Cardiac septum (tissue), 1 donor: ENCODE measurements at places on chromosomes 3 and 15. TPM values are rescaled to one million over a fixed set of nuclear protein-coding genes. Genes with fewer than 3 reads are reported as not detected.

DNA sequence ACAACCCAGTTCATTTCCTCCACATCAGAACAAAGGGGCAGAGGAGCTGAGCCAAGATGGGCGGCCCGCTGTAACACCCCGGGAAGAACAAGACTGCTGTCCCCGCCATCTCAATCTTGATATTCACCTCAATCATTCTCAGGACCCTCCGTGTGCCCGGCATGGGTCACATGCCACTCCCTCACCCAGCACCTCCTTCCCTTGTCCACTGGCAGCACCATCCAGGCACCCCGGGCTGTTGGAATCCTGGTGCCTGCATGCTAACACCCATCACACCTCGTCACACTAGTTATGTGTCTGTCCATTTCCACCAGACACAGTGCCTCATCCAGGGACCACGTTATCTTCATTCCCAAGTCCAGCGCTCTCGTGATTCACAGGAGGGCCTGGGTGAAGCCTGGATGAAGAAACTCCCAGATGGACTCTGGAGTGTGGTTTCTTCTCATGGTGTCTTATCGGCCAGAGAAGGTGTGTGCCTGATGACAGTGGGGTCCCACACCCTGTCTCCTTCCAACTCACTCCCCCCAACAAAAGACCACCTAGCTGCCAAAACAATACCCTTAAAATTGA, 16.7 kb downstream of the MEGF11 start:
- DNase-seq: no peak

ADGRG7 gene
- total RNA-seq: 0.13 TPM

DNA sequence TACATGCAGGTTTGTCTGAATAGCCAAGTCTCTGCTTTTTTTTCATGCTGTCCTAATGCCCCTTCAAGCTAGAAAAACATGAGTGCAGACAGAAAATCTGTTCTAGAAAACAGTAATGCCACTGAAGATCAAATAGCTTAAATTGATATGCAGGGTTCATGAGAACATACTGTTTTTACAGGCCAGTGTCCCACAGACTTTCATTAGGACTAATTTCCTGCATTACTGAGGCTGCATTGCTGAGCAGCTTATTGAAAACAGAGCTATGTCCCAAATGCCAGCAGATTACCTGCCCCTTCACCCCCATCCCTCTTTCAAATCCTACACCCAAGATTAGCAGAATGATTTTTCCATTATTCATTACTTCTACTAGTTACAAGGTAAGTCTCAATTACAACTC, 665 bp downstream of the TM4SF18 start:
- no peak for DNase-seq

FYCO1 gene
- total RNA-seq: 129 TPM

C15orf62 gene
- total RNA-seq: not detected

DNA sequence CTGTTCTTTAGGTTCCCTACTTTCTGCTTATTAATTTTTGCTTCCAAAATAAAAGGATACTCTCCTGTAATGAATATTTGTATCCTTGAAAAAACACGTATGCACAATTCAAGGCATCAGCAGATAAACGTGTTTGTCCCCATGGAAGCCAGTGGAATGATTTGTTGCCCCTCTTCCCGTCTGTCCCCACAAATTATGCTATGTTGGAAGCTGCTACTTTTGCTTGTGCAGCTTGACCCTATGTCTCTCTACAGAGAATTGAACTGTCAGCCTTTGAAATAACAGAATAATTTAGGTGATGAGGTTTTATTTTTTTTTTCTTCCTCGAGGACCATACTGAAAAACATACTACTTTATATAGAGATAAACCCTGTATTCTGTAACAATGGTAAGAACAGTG, 401.5 kb upstream of the GOLIM4 start:
- no peak for DNase-seq

PRR20G gene
- total RNA-seq: not detected

CALML4 gene
- 1.6 TPM for total RNA-seq

ZNF774 gene
- 5.6 TPM for total RNA-seq

ATP13A5 gene
- not detected for total RNA-seq

DNA sequence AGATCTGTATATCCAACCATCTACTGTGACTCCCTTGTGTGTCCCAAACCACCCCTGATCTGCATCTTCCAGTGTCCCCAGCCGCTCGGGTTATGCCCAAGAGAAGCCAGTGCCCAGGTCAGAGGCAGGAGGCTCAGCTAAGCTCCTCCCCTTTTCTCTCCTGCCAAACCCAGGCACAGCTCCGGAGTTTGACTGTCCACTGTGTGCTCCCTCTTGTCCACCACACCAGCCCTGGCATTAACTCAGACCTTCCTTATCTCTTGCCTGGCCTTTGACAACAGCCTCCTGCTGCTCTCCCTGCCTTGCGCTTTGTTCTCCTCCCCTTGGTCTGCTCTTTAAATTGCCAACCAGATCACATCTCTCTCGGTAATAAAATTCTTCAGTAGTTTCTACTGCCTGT, 39.3 kb downstream of the DGKG start:
- no peak for DNase-seq

TIMP4 gene
- 4.3 TPM for total RNA-seq

DNA sequence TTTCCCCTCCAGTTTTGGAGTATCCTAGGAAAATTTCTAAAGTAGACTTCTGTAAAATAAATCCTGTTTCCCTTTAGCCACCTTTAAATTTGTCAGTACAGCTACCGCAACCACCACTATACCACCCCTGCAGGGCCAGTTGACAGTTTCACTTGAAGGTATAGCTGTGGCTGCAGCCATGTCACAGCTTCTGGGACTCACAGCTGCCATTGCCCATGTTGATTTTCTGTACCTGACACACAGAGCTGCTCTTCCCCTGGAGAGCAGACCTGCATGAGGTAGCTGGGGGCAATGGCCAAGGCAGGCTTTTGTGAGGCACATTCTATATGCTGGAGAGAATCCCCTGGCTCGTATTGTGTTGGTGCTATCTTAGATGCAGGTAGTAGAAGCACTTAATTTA, 345.4 kb downstream of the LRTM1 start:
- DNase-seq: no peak

LRTM1 gene
- not detected for total RNA-seq

BOC gene
- 12.8 TPM for total RNA-seq

GRCh38 chr3:16280671-16281070, 15.7 kb downstream of the OXNAD1 start:
- DNase-seq: no peak

- DNase-seq: no peak
These were observed 21.1 kb downstream of the CCPG1 start for GRCh38 chr15:55387027-55387426.

- DNase-seq: no peak
These were observed 42.2 kb upstream of the POU1F1 start for GRCh38 chr3:87318617-87319021.

DNA sequence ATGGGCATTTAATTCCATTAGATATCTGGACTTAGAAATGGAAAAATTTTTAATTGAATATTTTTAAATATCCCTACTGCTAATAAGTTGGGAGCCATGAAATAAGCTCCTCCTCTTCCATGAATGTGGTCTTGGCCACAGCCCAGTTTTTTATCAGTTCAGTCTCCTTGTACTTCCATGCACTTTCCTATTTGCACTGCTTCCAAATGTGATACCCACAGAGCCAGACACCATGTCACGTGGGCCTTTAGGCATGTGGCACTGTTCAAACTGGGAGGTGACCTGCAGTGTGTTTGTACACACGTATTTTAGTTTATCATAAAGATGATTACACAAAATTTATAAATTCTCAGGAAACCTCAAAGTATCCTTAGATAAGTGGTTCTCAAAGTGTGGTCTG, 80.1 kb upstream of the DGKG start:
- no peak for DNase-seq

GRCh38 chr15:57698243-57698642, 8.3 kb upstream of the POLR2M start:
- no peak for DNase-seq
